ENCODE measurements at places on chromosomes 5 and 9. TPM values are rescaled to one million over a fixed set of nuclear protein-coding genes. Genes with fewer than 3 reads are reported as not detected.

Gene KIF12
- not detected for total RNA-seq

Gene SOX30
- total RNA-seq, result under 0.01 TPM

Gene SPAG8
- total RNA-seq, result 2.2 TPM

Gene PARP8
- total RNA-seq, result 22.1 TPM

Gene ERBIN
- 189 TPM for total RNA-seq

Gene ALDOB
- not detected for total RNA-seq

Gene ZDHHC11
- total RNA-seq, result 1.8 TPM

Gene IL5
- not detected for total RNA-seq

Gene IL13
- total RNA-seq, result not detected

Gene PALM2AKAP2
- 19.4 TPM for total RNA-seq

Gene CEP72
- total RNA-seq, result 2.7 TPM

Gene PCDHGB2
- 5.6 TPM for total RNA-seq

Gene ALDH1A1
- total RNA-seq, result 0.36 TPM

Gene TAF11L6
- total RNA-seq, result not detected

Gene RGMB
- 70.9 TPM for total RNA-seq

Gene TMEM203
- 36.9 TPM for total RNA-seq

Gene KIF24
- total RNA-seq, result 1.8 TPM

Gene PCSK1
- 0.88 TPM for total RNA-seq

Gene AK1
- total RNA-seq, result 100 TPM

Gene LRRC14B
- total RNA-seq, result under 0.01 TPM

Gene SARDH
- total RNA-seq, result 10.9 TPM

Gene LURAP1L
- total RNA-seq, result 88.3 TPM
